HAP-1 (cell line): ENCODE measurements at places on chromosomes 4 and X.

- DNase-seq, result no peak
Observed at GRCh38 chr4:101970547-101971155, 180.1 kb downstream of the BANK1 start.

- DNase-seq, result peak; percentile 59
Observed at GRCh38 chr4:167897116-167897515, 195.2 kb upstream of the ANXA10 start.

- DNase-seq, result no peak
Observed at GRCh38 chr4:103425406-103425805, 227.3 kb upstream of the CENPE start.

- no peak for DNase-seq
Observed at GRCh38 chrX:22193851-22194659, 78.7 kb upstream of the CBLL2 start.

GRCh38 chr4:36264207-36264826 is 17.1 kb upstream of the DTHD1 start:
- no peak for DNase-seq

DNA sequence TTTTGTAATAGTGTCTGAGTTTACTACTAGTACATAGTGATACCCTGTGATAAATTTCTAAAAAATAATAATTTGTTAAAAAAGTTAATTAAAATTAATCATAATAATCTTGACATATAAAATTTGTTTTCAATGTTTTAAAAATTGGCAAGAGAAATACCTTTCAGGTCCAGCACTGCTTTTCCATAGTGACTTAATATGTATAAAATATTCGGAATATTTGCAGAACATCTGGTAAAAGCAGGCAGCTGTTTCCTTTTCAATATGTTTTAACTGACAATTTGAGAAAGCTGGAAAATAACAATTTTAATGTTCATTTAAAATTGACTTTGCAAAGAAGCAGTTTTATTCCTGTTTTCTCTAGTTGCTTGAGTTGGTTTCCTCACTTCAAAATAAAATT is 17.6 kb upstream of the GK2 start:
- DNase-seq, result no peak

DNA sequence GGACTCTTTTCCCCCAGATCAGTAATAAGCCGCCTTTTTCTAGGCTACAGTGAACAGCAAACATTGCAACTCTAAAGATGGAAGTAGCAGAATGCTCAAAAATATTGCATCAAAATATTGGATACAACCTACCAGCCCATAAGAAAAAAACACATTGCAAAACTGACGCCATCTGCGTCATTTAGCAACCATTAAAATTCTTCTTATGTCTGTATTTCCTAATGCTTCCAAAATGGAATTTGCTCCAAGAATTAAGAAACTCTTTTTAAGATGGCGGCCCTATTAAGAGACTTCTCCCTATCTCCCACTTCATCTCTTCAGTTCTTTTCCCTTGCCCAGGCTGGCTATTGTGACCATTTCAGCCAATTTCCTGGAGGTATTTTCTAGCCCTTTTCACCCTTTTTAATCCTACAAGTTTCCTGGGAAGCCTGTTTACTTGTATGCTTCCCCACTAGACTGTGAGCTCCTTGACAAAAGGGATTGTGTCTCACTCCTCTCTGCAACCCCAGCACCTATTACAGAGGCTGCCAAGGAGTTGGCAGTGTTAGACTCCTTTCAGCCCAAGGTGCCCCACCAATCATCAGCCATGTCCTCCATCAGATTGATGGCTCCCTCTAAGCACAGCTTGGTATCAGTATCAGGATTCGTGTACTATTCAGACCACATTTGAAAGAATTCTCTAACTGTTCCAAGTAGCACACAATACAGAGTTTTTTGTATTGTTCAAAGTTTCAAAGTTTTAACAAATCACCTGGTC is 4.4 kb downstream of the GPC3 start:
- DNase-seq, result no peak

DNA sequence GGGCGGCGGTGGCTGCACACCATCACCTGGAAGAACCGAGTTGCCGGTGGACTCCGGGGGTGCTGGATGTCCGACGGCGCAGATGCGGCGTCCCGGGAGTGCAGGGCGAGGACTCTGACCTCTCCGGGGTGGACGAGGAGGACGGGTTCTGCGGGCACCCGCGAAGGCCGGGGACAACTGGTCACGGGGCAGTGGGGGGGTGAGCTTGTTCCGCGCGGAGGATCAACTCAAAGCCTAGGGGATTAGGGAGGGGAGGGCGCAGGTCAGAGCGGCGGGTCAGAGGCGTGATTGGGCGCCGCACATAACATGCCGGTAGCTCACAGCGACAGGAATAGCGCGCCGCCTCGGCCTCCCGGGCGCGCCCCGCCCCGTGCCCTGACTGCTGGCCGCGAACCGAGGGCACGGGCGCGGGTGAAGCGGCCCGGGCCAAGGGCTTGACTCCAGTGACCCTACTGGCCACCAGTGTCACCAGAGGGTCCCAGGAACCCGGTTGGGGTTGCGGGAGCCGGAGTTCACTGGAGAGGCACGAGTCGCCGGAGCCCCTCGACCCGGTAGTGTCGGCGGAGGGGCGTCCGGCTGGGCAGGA is at the start of gene KLHL34:
KLHL34 (minus strand) TSS at position 179 of the 586 bp plus-strand sequence. CDS start 542 bp downstream, outside the sequence.
- no peak for DNase-seq

DNA sequence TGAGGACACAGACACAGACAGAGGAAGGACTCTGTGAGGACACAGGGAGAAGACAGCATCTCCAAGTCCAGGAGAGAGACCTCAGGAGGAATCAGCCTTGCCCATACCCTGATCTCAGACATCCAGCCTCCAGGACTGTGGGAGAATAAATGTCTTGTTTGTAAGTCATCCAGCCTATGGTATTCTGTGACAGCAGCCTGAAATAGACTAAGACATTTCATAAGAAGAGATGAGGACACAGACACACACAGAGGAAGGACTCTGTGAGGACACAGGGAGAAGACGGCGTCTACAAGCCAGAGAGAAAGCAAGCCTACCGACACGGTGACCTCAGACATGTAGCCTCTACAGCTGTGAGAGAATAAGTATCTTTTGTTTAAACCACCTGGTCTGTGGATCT is 112.1 kb downstream of the DHRSX start:
- no peak for DNase-seq

- DNase-seq, result no peak
Observed at GRCh38 chr4:148229798-148230197, 212.4 kb downstream of the NR3C2 start.

GRCh38 chr4:95830651-95831050 is 9.2 kb upstream of the PDHA2 start:
- DNase-seq, result no peak

DNA sequence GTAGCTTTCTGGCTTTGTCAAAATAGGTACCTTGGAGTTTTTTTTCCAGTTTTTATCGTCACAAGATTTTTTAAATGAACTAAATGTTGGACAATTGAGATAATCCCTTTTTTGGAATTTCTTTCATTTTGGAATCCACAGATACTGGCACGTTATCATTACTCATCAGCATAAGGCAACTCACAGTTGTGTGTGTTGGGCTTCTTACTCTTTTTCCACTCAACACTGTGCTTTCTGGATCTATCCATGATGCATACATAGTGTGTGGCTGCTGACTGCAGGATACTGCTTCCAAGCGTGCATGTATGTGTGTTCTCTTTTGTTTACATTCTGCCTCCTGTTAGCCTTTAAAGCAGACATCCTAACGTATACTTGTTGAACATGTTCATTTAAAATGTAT is 113.5 kb upstream of the FAM9A start:
- no peak for DNase-seq

DNA sequence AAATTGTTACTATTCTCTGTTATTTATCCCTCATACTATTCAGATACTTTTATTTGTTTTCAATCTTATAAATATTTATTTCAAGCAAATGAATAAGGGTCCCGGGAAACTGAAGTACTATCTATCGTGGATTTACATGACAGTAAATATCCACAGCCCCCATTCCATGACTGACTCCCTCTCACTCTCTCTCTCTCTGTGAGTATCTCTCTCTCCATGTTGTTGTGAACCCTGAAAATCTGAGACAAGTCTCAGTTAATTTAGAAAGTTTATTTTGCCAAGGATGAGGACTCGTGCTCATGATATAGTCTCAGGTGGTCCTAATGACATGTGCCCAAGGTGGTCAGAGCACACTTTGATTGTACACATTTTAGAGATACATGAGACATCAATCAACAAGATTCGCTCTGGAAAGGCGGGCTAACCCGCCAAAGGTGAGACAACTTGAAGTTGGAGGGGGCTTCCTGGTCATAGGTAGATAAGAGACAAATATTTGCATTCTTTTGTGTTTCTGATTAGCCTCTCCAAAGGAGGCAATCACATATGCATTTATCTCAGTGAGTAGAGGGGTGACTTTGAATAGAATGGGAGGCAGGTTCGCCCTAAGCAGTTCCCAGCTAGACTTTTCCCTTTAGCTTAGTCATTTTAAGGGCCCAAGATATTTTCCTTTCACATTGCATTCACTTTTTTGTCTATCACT is 986.4 kb downstream of the NLGN4X start:
- DNase-seq, result no peak

- DNase-seq, result no peak
Observed at GRCh38 chr4:148287111-148287510, 155.1 kb downstream of the NR3C2 start.

GRCh38 chrX:9897761-9898161 is 69.4 kb upstream of the CLDN34 start:
- DNase-seq, result no peak

GRCh38 chr4:54091637-54092404 is 8.1 kb upstream of the GSX2 start:
- peak; percentile 75 for DNase-seq

- no peak for DNase-seq
Observed at GRCh38 chrX:109274806-109275205, 207.1 kb downstream of the GUCY2F start.

DNA sequence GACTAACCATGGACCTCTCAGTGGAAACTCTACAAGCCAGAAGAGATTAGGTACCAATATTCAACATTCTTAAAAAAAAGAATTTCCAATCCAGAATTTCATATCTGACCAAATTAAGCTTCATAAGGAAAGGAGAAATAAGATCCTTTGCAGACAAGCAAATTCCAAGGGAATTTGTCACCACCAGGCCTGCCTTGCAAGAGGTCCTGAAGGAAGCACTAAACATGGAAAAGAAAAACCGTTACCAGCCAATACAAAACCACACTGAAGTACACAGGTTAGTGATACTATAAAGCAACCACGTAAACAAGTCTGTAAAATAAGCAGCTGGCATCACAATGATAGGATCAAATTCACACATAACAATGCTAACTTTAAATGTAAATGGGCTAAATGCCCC is 156.6 kb downstream of the FAM13A start:
- peak; percentile 33 for DNase-seq

GRCh38 chrX:132165005-132165404 is 37.2 kb upstream of the FRMD7 start:
- no peak for DNase-seq

DNA sequence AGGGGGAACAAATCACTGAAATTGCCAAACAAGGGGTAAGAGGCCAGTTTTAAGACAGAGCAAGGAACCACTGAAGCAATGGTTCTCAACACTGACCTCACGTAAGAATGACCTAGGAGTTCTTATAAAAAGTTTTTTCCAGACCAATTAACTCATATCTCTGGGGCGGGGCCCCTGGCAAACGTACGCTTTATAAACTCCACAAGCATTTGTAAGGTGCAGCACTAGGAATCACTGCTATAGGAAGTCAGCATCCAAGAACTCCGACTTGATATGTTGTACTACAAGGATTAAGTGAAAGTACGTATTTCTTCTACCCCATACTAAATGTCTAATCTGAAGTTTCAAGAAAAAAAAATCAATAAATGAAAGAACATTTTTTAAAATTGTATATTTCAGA is 269.9 kb downstream of the RCHY1 start:
- no peak for DNase-seq

DNA sequence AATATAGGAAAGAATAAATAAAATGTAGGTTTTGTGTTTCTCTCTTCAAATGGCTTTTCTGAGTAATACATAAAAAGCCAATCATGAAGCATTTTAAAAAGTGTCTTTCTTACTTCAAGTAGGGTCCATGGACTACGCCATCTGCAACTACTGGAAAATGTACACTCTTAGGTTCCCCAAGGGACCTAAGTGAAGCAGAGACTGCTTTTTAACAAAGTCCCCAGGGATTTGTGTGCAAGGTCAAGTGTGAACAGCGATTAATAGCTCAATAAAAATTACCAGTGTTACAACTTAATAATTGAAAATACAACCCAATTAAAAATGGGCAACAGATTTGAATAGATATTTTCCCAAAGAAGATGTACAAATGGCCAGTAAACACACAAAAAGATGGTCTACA is 84.9 kb downstream of the ARHGAP6 start:
- DNase-seq, result no peak

GRCh38 chr4:183306811-183307210 is 13.3 kb downstream of the CLDN22 start:
- DNase-seq, result no peak

- DNase-seq, result no peak
Observed at GRCh38 chrX:19740744-19741143, 146.7 kb downstream of the SH3KBP1 start.

- peak; percentile 97 for DNase-seq
Observed at GRCh38 chrX:100745806-100746537, 14.1 kb upstream of the SYTL4 start.

GRCh38 chr4:80202741-80203553 is 5.6 kb downstream of the PRDM8 start:
- peak; percentile 26 for DNase-seq

DNA sequence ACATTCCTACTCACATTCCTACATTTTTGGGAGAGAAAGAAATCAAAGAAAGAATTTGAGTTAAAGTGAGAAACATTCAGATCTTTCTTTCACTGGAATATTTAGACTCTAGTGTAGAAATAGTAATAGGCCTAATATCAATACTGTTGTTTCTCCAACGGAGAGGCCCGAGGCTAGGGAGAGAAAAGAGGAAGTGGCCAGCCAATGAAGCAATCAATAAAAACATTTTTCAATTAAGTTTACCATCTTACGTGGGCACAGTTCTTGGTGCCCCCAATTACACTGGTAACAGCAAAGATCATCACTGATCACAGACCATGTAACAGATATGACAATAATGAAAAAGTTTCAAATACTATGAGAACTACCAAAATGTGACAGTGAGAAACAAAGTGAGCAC is 281.4 kb downstream of the GPM6A start:
- DNase-seq, result no peak

DNA sequence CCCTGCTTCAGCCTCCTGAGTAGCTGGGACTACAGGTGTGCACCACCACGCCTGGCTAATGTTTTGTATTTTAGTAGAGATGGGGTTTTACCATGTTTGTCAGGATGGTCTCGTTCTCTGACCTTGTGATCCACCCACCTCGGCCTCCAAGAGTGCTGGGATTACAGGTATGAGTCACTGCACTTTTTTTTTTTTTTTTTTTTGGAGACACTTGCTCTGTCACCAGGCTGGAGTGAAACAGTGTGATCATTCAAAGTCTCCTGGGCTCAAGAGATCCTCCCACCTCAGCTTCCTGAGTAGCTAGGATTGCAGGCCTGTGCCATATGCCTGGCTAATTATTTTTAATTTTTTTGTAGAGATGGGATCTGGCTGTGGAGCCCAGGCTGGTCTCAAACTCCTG is 338.8 kb downstream of the PPP3CA start:
- no peak for DNase-seq

GRCh38 chr4:6929812-6930464 is 20.3 kb downstream of the TBC1D14 start:
- no peak for DNase-seq

GRCh38 chrX:35289952-35290351 is 347.4 kb downstream of the FAM47B start:
- no peak for DNase-seq

GRCh38 chr4:173546776-173547175 is 16.7 kb upstream of the HAND2 start:
- DNase-seq, result no peak
